ENCODE measurements at places on chromosomes 4 and X. TPM values are rescaled to one million over a fixed set of nuclear protein-coding genes. Genes with fewer than 3 reads are reported as not detected.
A peak's percentile ranks its signal among the peaks of the same experiment; 100 is the strongest.

GRCh38 chr4:8872402-8873291, 1.0 kb upstream of the HMX1 start:
- H3K27ac ChIP-seq, result no peak overlapping the region
- no peak overlapping the region for H3K4me3 ChIP-seq
- peaks cover 98% of the 10 kb centered on the region for H3K27me3 ChIP-seq
- H3K4me1 ChIP-seq, result no peaks in the 10 kb centered on the region

RTL9 gene
- total RNA-seq, result 0.59 TPM

- H3K27me3 ChIP-seq, result no peaks in the 10 kb centered on the region
- H3K36me3 ChIP-seq, result no peaks in the 10 kb centered on the region
- H3K27ac ChIP-seq, result no peak overlapping the region
- no peaks in the 10 kb centered on the region for H3K4me1 ChIP-seq
- H3K4me3 ChIP-seq, result no peak overlapping the region
These were observed 26.2 kb downstream of the TEC start for GRCh38 chr4:48243429-48243828.

DNA sequence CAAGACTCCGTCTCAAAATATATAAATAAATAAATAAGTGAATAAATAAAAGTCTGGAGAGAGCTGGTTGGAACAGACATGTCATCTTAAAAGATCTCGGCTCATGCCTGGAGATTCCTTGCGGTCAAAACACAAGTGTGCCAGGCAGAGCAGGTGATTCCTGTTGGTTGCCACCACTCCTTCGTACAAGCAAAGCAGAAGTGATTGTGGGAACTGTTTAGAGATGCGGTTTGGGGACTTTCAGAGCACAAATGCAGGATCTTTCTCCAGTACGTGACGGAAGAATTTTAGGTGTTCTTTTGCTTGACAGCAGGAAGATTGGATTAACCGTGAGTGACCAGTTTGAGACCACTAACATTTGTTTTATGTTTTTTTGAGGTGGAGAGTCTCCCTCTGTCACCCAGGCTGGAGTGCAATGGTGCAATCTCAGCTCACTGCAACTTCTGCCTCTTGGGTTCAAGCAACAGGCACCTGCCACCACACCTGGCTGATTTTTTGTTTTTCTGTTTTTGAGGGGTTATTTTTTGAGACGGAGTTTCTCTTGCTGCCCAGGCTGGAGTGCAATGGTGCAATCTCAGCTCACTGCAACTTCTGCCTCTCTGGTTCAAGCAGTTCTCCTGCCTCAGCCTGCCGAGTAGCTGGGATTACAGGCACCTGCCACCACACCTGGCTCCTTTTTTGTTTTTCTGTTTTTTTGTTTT, 2.8 kb upstream of the CRLF2 start:
- no peaks in the 10 kb centered on the region for H3K4me1 ChIP-seq
- no peak overlapping the region for H3K27ac ChIP-seq
- no peak overlapping the region for H3K4me3 ChIP-seq
- no peaks in the 10 kb centered on the region for H3K36me3 ChIP-seq
- H3K27me3 ChIP-seq, result no peaks in the 10 kb centered on the region

- H3K27ac ChIP-seq, result no peak overlapping the region
- H3K4me3 ChIP-seq, result no peak overlapping the region
- no peaks in the 10 kb centered on the region for H3K27me3 ChIP-seq
- no peaks in the 10 kb centered on the region for H3K4me1 ChIP-seq
These were observed 182.2 kb downstream of the GABRB1 start for GRCh38 chr4:47213539-47213938.

GRCh38 chr4:30094887-30095286, 625.3 kb upstream of the PCDH7 start:
- no peaks in the 10 kb centered on the region for H3K27me3 ChIP-seq
- no peaks in the 10 kb centered on the region for H3K4me1 ChIP-seq
- H3K36me3 ChIP-seq, result no peaks in the 10 kb centered on the region
- H3K27ac ChIP-seq, result no peak overlapping the region

DNA sequence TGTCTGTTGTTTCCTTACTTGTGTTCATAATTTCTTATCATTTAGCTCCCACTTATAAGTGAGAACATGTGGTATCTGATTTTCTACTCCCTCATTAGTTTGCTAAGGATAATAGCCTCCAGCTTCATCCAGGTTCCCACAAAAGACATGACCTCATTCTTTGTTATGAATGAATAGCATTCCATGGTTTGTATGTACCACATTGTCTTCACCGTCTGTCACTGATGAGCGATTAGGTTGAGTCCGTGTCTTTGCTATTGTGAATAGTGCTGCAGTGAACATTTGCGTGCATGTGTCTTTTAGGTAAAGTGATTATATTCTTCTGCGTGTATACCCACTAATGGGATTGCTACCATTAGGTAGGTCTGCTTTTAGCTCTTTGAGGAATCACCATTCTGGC, 624.3 kb upstream of the EPHA5 start:
- H3K36me3 ChIP-seq, result no peaks in the 10 kb centered on the region
- no peak overlapping the region for H3K27ac ChIP-seq
- no peak for DNase-seq
- H3K27me3 ChIP-seq, result no peaks in the 10 kb centered on the region
- no peak overlapping the region for H3K4me3 ChIP-seq
- no peaks in the 10 kb centered on the region for H3K4me1 ChIP-seq

BBS12 gene
- total RNA-seq, result 3.3 TPM

GRCh38 chrX:68249903-68250302, 183.4 kb downstream of the OPHN1 start:
- DNase-seq, result no peak
- no peaks in the 10 kb centered on the region for H3K36me3 ChIP-seq
- no peaks in the 10 kb centered on the region for H3K27me3 ChIP-seq
- peaks cover 6% of the 10 kb centered on the region for H3K4me1 ChIP-seq

TMEM154 gene
- total RNA-seq, result 1.4 TPM

- H3K4me1 ChIP-seq, result peaks cover 8% of the 10 kb centered on the region
- H3K27ac ChIP-seq, result no peak overlapping the region
- DNase-seq, result no peak
These were observed 162.2 kb downstream of the BCOR start for GRCh38 chrX:39935411-39936064.

GRCh38 chr4:8132400-8132799, 26.2 kb downstream of the ABLIM2 start:
- no peaks in the 10 kb centered on the region for H3K36me3 ChIP-seq
- H3K4me1 ChIP-seq, result no peaks in the 10 kb centered on the region
- no peak overlapping the region for H3K27ac ChIP-seq
- peak; percentile 8 for DNase-seq
- H3K27me3 ChIP-seq, result no peaks in the 10 kb centered on the region
- no peak overlapping the region for H3K4me3 ChIP-seq

USP26 gene
- total RNA-seq, result not detected

CXCR3 gene
- total RNA-seq, result not detected

GLUD2 gene
- total RNA-seq, result 1.3 TPM

PLK4 gene
- 0.52 TPM for total RNA-seq

- H3K4me1 ChIP-seq, result no peaks in the 10 kb centered on the region
- H3K36me3 ChIP-seq, result no peaks in the 10 kb centered on the region
- no peak overlapping the region for H3K4me3 ChIP-seq
- H3K27ac ChIP-seq, result no peak overlapping the region
- no peaks in the 10 kb centered on the region for H3K27me3 ChIP-seq
These were observed 624.1 kb upstream of the GNPDA2 start for GRCh38 chr4:45350438-45350837.

DNA sequence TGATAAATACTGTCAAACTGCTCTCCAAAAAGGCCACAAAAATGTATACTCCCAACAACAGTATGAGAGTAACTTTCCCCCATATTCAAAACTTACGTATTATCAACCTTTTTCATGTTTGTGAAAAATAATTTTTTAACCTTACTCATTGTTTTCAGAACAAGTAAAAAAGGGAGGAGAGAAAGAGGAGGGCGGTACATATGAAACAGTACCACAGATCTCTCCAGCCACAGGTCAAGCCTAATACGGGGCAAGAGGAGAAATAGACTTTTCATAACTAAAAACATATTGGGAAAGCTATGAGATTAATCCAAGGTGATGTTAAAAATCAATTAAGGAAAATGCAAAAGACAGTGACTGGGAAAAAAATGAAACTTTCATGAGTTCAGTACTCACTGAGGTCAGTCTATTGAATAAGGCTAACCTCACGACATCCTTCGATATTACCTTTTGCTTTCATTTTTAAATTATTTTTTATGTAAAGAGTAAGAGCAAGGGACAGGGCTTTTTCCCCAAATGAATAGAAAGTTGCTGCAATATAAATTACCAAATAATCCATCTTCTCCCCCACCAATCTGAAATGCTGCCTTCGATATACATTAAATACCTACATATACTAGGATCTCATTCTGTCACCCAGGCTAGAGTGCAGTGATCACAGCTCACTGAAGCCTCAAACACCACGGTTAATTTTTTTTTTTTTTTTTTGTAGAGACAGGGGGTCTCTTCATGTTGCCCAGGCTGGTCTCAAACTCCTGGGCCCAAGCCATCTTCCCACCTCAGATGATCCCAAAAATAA, 25.3 kb downstream of the FBXW7 start:
- no peaks in the 10 kb centered on the region for H3K27me3 ChIP-seq
- no peak overlapping the region for H3K4me3 ChIP-seq
- H3K27ac ChIP-seq, result no peak overlapping the region
- no peak for DNase-seq
- H3K36me3 ChIP-seq, result no peaks in the 10 kb centered on the region

- H3K4me3 ChIP-seq, result no peak overlapping the region
- DNase-seq, result no peak
- H3K4me1 ChIP-seq, result peaks cover 49% of the 10 kb centered on the region
- H3K27me3 ChIP-seq, result no peaks in the 10 kb centered on the region
- peak overlapping the region; percentile 12 for H3K27ac ChIP-seq
These were observed 24.1 kb downstream of the ATP8A1 start for GRCh38 chr4:42632653-42633382.

NLGN4X gene
- 3.1 TPM for total RNA-seq

IL2RG gene
- 2.0 TPM for total RNA-seq

- H3K36me3 ChIP-seq, result no peaks in the 10 kb centered on the region
- DNase-seq, result no peak
- H3K27ac ChIP-seq, result no peak overlapping the region
- H3K4me3 ChIP-seq, result no peak overlapping the region
- no peaks in the 10 kb centered on the region for H3K4me1 ChIP-seq
- no peaks in the 10 kb centered on the region for H3K27me3 ChIP-seq
These were observed 2464.6 kb downstream of the PCDH7 start for GRCh38 chr4:33184657-33185290.

GRCh38 chrX:31435592-31435991, 363.8 kb upstream of the FTHL17 start:
- H3K27me3 ChIP-seq, result no peaks in the 10 kb centered on the region
- H3K4me3 ChIP-seq, result no peak overlapping the region
- no peak overlapping the region for H3K27ac ChIP-seq
- no peaks in the 10 kb centered on the region for H3K4me1 ChIP-seq
- DNase-seq, result peak; percentile 10

- H3K27me3 ChIP-seq, result no peaks in the 10 kb centered on the region
- H3K27ac ChIP-seq, result no peak overlapping the region
- no peak for DNase-seq
- no peaks in the 10 kb centered on the region for H3K4me1 ChIP-seq
- no peak overlapping the region for H3K4me3 ChIP-seq
- H3K36me3 ChIP-seq, result no peaks in the 10 kb centered on the region
These were observed 40.3 kb upstream of the GALNT7 start for GRCh38 chr4:173128199-173128890.

- H3K27me3 ChIP-seq, result no peaks in the 10 kb centered on the region
- no peak overlapping the region for H3K27ac ChIP-seq
- no peak overlapping the region for H3K4me3 ChIP-seq
These were observed 3.3 kb downstream of the HTT start for GRCh38 chr4:3077796-3078195.

DNA sequence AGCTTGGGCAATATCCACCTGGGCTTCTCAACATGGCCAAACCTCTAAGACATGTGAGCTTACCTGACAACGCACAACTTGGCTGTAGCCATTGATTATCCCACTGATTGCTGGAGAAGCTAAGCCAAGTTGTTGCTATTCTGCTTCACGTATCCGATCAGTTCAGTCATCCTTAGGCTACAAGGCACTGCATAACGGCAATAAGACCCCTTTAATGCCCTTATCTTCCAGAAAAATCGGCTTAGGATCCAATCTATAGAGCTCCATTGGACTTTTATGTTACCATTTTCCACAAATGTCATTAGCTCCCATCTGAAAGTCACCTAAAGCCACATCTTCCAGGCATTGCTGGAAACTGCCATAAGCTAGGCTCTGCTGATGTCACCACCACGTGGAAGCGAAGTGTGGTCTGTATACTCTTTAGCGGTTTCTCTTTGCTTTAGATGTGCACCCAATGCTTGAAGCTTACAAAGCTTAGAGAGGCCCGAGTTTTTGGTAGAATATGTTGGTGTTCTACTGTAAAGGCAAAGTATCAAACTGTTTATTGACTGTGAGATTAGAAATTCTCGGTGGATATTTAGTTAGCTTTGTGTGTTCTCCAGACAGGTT, 163.1 kb downstream of the CPE start:
- DNase-seq, result no peak
- no peak overlapping the region for H3K4me3 ChIP-seq
- H3K4me1 ChIP-seq, result no peaks in the 10 kb centered on the region
- no peaks in the 10 kb centered on the region for H3K27me3 ChIP-seq
- no peak overlapping the region for H3K27ac ChIP-seq

MEPE gene
- total RNA-seq, result not detected

- no peaks in the 10 kb centered on the region for H3K36me3 ChIP-seq
- no peaks in the 10 kb centered on the region for H3K27me3 ChIP-seq
- H3K4me1 ChIP-seq, result no peaks in the 10 kb centered on the region
- no peak overlapping the region for H3K27ac ChIP-seq
These were observed 161.2 kb upstream of the AGTR2 start for GRCh38 chrX:116009346-116009745.

GRCh38 chr4:48904101-48904500, 2.5 kb downstream of the OCIAD2 start:
- no peak overlapping the region for H3K4me3 ChIP-seq
- no peaks in the 10 kb centered on the region for H3K27me3 ChIP-seq
- H3K4me1 ChIP-seq, result peaks cover 9% of the 10 kb centered on the region
- no peak for DNase-seq
- no peaks in the 10 kb centered on the region for H3K36me3 ChIP-seq

DNA sequence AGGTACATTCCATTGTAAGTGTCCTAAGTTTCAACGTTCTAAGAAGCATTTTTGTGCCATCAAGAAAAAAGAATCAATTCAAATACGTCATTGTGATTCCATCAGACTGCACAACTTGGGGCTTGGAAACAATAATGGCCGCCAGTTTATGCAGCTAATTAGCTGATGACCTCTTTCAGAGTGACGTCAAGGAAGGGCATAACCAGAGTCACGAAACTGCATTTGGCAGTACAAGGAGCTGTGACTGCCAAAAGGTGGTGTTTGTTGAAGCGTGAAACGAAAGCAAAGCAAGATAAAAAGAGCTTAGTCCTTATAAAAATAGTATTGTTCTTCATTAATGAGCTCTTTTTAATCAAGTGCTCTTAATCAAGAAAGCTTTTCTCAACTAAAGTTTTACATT, 81.1 kb upstream of the SH3RF1 start:
- H3K4me3 ChIP-seq, result no peak overlapping the region
- H3K4me1 ChIP-seq, result peaks cover 11% of the 10 kb centered on the region

All from heart right ventricle (tissue), 16 donors.